Foreskin keratinocyte (primary cell): ENCODE measurements at places on chromosomes 5 and 9.

DNA sequence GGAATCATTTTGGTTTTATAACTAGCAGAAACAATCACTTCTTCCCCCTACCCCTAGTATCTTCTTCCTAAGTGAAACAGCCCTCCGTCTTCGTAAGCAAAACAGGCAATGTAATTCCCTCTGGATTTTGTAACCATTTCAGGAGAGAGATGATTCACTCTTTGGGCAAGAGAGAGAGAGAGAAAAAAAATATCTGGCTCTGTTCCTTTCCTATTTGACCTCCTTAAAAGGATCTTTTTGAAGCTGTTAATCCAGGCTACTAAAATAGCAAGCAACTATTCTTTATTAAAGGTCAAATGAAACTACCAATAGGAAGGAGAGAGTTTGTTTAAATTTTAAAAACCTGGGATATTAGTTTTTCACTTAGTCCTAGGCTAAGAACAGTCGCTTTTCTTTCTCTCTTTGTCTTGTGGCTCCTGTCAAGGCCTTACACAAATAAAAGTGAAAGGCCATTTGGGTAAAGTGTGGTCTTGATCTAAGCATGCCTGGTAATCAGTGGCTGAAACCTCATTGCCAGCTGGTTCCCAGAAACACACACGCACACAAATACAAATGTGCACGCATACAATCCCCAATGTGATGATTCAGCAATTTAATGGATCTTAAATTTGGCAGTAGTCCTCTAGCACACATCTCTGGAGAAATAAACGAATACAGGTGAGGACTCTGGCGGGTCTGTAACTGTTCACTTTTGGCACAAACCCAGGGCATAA is 70.2 kb downstream of the PRUNE2 start:
- DNase-seq = peak; percentile 26

DNA sequence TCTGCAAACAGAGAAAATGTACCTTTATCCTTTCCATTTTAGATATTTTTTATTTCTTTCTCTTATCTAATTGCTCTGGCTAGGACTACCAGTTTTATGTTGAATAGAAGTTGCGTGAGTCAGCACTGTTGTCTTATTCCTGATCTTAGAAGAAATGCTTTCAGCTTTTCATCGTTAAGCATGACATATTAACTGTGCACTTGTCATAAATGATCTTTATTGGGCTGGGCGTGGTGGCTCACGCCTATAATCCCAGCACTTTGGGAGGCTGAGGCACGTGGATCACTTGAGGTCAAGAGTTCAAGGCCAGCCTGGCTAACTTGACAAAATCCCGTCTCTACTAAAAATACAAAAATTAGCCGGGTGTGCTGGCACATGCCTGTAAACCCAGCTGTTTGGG is 8.2 kb upstream of the ECM2 start:
- no peak for DNase-seq

- DNase-seq = no peak
Measured at GRCh38 chr5:50647726-50648125, 18.7 kb upstream of the PARP8 start.

DNA sequence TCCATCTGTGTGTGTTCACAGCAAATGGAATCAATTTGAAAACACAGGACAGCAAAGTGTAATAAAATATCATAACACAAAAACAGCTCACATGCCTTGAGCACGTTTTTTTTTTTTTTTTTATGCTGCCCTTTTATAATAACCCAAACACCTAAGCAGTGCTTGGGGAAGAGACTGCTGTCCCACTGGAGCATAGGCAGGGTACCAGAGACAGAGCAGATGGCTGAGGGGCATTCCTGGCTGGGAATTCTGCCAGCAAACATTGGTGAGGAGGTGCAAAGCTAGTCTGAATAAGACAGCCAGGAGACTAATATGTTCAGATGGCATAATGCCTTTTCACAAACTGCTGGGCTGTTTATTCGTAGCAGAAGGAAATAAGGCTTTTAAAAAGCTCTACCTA is 58.1 kb upstream of the SV2C start:
- no peak for DNase-seq

DNA sequence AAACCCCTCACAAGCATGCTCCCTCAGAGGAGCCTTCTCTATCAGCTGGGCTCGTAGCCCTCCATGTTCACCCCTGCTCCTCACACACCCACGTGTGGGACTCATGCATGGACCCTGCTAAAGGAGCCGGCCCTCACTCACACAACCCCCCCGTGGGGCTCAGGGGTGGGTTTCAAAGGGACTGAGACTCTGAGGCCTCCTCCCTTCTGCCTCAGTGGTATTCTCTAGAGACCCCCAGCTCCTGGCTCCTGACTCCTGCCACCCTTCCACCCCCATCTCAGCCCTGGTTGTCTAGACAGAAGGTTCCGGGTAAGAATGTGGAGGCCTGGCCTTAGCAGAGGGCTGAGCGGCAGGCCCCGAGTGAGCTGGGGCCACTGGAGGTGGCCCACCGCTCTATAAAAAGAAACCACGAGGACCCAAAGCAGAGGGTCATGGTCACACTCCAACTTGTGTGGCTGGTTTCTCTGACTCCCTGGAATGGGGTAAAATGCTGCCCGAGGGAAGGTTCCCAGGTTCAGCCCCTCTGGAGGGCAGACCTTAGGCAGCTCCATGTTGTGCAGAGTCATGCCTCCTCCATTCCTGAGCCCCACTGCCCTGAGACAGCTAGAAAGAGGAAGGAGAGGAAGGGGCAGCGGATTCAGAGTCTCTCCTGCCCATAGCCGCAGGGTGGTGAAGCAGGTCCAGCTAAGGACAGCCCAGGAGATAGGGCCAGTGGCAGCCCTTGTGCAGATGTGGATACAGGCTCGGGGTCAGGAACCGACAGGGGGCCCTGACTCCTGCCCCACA is 10.8 kb downstream of the SEPTIN8 start:
- no peak for DNase-seq

DNA sequence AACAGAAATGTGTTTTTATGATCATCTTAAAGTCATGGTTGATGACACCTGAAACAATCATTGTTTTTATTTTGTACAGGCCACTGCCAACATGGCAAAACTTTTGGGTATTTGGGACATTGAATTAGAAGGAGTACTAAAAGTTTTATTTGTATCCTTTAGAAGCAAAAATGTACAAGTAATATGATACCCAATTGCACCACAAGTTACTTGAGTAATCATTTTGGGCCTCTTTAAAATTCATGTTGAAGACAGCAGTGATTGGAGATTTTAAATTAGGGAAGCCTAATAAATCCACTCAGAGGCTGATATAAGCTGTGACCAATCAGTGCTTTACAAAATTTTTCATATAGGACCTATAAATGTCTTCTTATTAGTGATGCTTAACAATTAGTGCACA is 212.9 kb downstream of the MARCHF11 start:
- DNase-seq = no peak

DNA sequence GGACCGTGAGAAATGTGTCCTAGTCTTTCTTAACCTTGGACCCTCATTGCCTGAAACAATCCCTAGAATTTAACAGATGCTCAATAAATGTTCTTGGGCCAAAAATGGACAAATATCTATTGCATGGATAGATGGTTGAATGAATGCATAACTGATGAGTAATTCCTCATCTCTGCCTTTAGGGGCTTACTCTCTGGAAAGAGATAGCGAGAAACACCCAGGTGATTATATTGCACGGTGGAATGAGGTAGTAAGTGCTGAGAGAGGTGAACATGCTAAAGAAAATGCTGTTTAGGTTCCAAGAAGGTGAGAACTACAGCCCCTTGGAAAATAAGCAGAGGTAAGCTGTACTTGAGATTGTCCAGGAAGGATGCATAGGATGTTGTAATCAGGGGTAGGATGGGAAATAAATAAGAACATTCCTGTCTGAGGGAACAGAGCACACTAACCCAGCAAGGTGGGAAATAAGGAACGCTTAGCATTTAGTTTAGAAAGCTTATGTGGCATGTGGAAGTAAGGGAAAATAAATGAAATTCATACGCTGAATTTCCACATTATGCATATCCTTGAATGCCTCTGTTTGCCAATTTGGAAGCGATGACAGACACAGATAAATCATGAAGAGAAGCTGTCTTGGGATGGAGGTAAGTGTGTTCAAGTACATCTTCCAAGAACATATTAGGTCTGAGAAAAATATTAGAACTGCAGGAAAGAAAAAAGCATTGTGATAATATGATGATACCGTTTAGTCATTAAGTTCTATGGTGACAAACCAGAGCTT is 426.6 kb downstream of the ARHGEF28 start:
- peak; percentile 68 for DNase-seq

- DNase-seq = no peak
Measured at GRCh38 chr5:52692039-52692438, 95.7 kb upstream of the ITGA1 start.

DNA sequence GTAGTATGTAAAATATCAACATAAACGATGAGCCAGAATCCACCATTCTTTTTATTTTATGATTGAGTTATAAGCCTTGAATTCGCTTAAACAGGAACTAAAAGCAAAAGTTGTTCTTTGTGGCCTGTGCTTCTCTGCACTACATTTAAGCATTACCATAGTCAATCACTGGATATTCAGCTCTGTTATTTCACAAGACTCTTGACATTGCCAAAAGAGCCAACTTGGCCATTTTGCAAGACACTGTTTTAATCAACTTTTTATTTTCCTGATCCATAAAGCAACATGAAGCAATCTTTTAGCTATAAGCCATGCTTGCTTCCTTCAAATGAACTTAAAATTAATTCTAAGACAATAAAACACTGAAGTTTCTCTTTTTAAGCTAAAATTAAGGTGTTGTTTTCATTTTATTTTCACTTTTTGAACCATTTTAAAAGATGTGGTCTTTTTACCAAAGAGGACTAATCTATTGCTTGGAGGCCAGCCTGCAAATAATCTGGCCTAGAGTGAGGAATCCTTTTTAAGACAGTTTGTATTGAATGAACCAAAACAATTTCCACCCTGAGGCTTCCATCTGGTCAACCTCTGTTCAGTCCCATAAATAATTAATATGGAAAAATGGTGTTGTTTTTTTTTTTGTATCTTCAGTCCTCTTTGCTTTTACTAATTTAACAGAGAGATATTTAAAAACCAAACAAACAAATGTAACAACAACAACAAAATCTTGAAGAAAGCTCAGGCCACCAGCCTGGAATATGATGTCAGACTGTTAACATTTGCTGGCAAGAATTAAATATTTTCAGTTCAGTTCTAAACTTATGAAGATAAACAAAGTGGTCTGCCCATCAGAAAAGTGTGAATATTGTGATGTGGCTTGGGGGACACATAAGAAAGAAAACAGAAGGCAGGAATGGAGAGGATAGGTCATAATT is 274.4 kb downstream of the MARCHF11 start:
- no peak for DNase-seq

- no peak for DNase-seq
Measured at GRCh38 chr5:133200256-133200655, 148.4 kb downstream of the HSPA4 start.

DNA sequence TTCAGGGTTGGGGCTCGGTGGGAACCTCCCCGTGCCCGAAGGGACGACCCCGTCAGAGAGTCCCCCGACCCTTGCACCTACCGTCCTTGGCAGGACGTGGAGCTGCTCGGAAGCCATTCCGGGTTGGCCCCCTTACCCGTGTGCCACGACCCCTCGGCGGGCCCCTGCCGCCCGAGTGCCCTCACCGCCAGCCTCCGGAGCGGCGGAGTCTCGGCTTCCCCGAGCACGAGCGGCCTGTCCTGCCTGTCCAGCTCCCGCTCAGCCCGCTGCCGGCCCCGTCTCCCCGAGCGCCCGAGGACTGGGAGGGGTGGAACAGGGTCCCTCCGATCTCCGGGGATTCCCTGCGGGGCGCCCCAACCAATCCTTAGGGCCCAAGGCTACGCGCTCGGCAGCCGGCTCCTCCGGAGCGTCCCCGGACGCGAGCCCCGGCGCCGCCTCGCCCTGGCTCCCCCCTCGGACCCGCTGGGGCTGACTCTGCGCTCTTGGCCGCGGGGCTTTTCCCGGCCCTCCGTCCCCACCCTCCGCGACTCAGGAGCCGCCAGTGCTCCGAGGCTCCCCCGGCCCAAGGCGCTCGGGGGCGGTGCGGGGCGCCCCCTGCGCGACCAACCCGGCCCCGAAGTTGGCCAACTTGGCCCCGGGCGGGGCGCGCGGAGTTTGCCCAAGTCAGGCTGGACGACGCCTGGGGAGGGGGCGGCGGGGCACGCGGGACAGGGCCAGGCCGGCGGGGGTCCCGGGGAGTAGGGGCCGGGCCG is 654 bp downstream of the ADAMTS2 start:
- no peak for DNase-seq

DNA sequence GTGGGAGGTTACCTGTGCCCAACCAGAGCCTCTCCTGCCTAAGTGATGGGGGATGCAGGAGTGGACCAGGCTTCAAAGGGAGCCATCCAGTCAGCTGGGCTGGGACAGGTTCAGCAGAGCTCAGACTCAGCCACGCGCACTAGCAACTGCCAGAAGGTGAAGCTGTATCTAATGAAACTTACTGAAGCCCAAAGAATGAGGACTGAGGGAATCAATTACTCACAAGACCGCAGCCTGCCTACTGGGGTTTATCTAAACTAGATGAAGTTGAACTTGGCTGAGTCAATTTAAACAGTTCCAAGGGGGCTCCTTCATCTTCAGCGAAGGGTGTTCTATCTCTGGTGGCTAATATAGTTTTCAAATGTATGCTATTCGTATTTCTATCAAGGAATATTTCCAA is 11.4 kb downstream of the HAND1 start:
- no peak for DNase-seq

GRCh38 chr9:127825319-127826051 is 22.8 kb downstream of the FPGS start:
- no peak for DNase-seq

DNA sequence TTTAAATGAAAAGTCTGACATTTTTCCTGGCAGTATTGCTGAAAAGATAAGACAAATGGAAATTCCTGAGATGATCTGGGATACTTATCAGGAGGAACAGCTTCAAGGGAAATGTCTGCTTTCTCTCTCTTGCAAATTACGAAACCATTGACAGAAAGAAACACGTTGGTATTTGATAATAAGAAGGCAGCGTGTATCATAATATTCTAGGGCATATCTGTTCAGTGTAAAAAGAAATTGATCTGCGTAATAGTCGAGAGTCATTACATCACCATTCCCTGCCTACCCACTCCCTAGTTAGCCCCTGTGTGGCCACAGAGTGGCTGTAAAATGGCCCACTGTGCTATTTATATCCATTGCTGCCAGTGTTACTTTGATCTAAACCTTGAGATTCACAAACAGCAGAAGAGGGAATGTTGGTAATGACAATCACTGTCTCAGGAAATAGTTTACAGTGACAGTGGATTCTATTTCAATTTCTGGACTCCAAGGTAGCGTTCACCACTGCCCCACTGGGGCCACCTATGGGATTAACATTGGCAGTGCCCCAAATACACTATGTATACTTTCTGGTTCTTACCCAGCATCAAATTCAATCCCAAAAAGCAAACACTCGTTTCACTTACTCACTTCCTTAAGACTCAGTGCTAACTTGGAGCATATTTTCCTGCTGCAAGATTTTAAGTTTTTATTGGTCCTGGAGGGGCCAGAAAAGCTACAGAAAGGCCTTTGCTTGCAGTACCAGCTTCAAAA is 133.4 kb upstream of the GAS1 start:
- no peak for DNase-seq
